ENCODE measurements at places on chromosomes 2 and 18.
A peak's percentile ranks its signal among the peaks of the same experiment; 100 is the strongest.

DNA sequence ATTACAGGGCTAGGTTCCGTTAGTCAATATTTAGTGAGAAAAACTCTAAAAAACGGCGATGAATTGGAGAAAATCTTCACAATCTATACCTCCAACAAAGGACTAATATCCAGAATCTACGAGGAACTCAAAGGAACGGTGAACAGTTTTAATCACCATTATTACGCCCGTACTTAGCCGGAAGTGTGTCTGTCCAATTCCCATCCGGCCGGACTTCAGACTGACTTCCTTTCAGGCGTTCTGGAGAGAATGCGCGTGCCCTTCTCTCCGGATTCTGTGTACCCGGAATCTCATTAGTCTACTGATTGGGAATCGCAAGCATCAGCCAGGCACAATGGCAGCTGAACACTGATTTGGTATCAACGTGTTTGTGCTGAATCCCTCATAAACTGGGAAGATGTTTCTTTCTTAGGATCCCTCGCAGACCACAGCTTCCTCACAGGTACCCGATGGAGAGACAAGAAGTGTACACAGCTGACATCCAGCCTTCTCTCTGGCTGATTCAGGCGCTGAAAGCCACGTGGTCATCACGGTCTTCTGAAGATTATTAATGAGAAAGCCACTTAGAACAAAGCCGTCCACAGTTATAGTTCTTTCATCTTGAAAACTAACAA lies 239.9 kb downstream of the ZNF516 start:
- no peak for DNase-seq

GRCh38 chr2:46775722-46776121 lies 139.9 kb downstream of the MCFD2 start:
- DNase-seq: no peak

DNA sequence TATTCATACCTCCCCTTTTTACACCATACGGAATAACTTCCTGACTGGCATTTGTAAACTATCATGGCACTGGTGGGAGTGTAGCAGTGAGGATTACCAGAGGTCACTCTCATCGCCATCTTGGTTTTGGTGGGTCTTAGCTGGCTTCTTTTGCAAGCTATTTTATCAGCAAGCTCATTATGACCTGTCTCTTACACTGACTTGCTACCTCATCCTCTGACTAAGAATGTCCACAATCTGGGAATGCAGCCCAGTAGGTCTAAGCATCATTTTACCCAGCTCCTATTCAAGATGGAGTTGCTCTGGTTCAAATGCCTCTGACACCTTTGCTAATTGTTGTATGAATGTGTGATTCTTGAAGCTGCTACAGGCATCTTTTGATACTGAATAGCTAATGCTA lies 950.8 kb upstream of the SLC39A10 start:
- no peak for DNase-seq

DNA sequence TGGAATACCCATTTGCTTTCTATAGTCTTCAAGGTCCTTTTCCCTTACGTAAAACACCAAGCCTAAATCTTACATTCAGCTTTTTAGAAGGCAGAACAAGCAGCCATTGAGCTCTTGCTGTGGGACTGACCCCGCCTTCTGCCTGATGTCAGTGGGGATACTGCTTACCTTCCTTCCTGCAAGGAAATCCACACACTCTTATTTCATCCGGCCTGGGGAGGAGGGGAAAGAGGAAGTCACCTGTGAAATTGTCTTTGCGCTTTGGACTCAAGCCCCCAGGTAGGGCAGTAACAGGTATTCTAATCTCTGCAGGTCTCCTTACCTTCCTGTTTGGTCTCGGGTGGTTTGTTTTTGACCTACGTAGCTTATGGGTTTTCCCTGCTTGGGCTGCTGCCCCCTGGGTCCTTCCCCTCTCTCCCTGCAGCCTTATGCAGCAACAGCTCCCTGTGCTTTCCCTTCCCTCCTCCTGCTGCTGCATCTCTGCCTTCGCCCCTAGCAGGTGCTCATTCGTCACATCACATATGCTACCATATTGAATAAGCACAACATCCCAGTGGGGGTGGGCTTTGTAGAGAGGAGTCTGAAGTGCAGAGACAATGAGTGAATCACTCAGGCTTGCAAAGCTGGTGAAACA lies 402.5 kb upstream of the TRIB2 start:
- DNase-seq: no peak

DNA sequence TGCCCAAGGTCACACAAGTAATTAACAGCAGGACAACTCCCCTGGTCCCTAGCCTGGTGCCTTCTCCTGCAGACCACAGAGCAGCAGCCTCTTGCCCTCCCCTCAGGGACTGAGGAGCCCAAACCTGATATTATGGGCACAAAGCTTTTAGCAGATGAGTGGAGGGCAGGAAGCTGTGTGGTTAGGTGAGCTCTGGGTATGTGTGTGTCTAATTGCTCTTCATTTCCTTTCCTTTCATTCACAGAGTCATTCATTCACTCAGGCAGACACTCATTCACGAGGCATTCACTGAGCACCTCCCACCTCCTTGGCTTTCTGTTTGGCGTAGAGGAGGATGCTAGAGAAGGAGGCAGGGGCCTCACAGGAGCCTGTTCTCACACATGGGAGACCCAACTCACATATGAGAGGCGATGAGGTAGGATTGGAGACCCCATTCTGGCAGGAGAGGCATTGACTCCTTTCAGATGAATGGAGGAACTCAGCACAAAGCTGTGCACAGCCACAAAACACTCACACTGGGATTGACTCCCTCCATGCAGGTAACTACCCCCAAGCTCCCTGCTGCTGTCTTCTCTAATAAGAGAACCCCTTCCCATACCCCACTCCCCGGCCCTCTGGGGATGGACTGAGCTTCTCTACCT lies 306.8 kb upstream of the SKOR2 start:
- peak; percentile 1 for DNase-seq

GRCh38 chr18:36848609-36849008 lies 19.7 kb downstream of the KIAA1328 start:
- DNase-seq: no peak

GRCh38 chr2:232528746-232529460 lies 2.9 kb downstream of the CHRND start:
- peak; percentile 33 for DNase-seq

DNA sequence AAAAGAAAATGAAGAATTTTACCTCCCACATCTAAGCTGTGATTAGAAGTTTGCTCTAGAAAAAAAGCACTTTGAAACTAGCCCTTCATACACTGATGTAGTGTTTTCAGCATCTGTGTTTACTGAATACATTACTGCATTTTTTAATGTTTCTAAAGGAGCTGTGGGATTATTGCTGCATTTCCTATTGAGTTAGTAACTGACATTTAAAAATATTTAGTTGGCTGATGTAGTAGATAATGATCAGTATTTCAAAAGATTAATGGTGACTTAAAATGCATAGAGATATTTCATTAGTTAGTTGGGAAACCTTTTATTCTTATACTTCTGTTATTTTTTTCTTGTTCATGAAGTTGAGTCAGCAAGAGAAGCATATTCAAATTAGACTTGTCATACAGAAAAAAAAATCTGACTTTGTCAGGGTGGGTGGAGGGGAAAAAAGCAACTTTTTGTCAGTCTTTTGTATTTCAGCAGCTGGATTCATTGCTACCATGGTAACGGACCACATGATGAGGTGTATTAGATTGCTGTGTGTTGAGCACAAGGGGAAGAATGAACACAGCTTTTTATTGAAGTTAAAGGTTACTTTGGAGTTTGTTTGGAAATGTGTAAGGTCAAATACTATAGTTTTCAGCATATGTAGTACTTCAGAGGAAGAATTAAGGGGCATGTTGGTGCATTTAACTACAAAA lies at the start of gene DTNA:
DTNA (plus strand) TSS at position 549 of the 692 bp plus-strand sequence. CDS start 45,679 bp downstream, outside the sequence.
- no peak for DNase-seq

DNA sequence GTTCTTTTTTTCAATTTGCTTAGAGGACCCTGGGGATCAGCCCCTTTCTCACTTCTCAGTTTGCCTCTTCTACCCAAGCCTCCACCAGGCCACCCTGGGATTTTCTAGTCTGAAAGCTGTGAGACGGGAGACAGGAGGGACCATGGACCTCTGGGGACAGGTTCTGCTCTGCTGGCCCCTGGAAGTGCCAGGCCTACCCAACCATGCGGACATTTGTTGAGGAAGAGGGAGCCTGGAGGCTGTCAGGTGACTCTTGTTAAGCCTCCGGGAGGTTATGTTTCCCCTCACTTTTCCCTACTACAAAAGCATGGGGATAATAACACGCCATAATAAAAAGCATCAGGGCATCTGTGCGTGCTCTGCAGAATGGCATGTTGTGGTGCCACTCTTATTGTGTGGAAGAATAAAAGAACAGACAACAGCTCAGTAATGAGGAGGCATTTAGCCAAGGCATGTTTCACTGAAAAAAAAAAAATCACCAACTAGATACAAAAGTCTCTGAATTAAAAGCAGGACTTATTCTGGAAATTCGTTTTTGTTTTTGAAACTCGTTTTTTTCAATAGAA lies 48.3 kb upstream of the PLA2R1 start:
- DNase-seq: no peak

- DNase-seq: no peak
Observed at GRCh38 chr18:26046419-26047077, 43.9 kb downstream of the SS18 start.

- DNase-seq: peak; percentile 11
Observed at GRCh38 chr18:25235401-25236042, 116.4 kb downstream of the ZNF521 start.

DNA sequence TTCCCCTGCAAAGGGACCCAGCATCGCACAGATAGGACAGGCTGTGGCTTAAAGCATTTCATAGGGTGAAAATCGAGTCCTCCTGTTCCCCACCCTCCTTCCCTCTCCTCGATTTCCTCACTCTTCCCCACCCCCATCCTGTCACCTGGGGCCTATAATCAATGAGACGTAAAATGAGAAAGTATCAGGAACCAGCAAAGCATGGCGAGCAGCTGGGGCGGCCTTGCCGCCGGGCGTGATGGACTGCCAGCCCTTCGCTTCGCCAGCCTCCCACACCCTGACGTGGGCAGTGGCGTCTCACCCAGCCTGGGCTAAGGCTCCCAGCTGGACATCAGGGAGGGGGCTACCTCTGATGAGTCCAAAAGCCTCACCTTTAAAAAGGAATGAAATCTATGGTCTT lies 11.1 kb downstream of the SLC30A3 start:
- peak; percentile 55 for DNase-seq

DNA sequence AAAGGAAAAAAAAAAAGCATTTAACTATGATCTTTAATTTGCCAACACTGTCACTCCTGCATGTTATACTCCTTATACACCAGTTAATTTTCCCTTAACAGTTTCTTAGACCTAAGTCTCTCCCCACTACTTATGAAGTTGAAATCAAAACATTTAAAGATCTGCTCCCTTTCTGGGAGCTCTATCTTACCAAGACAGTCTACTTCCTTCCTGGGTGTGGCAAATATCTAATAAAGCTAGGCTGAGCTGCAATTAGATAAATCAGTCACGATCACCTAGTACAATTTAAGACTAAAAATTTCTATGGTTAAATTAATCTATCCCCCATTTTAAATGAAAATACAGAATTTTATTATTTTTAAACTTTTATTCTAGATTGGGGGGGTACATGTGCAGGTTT lies 33.4 kb downstream of the PUM2 start:
- no peak for DNase-seq

- no peak for DNase-seq
Observed at GRCh38 chr2:133054297-133054696, 384.3 kb upstream of the LYPD1 start.

DNA sequence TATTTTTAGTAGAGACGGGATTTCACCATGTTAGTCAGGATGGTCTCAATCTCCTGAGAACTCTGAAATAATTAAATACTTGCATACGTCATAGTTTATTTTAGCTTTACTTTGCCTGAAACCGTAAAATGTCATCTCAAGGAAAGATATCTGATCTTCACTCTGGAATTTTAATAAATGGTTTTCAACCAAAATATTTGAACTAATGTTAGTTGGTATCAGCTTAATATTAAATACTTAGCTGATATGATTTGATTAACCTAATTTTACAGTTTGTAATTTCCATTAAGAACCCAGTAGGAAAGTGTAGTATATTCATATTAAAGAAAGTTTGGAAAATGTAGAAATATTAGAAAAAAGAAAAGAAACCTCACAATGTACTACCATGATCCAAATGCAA lies 41.4 kb upstream of the STON1 start:
- DNase-seq: no peak

DNA sequence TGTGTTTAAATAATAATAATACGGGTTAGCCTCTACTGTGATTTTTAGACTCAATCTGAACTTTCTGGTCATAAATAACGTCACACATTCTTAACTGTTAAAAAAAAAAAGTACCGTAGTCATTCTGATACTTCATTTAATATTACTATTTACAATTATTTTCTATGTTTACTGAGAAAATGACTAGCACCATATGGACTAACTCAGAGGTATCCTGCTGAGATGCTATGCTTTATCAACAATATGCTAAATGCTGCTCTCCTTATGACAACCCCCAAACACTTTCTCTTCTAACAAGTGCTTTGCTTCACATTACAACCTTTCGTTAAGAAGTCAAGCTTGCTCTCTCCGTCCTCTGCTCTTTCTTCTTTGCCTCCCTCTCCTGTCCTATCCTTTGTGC lies 182.1 kb downstream of the AFF3 start:
- DNase-seq: no peak

DNA sequence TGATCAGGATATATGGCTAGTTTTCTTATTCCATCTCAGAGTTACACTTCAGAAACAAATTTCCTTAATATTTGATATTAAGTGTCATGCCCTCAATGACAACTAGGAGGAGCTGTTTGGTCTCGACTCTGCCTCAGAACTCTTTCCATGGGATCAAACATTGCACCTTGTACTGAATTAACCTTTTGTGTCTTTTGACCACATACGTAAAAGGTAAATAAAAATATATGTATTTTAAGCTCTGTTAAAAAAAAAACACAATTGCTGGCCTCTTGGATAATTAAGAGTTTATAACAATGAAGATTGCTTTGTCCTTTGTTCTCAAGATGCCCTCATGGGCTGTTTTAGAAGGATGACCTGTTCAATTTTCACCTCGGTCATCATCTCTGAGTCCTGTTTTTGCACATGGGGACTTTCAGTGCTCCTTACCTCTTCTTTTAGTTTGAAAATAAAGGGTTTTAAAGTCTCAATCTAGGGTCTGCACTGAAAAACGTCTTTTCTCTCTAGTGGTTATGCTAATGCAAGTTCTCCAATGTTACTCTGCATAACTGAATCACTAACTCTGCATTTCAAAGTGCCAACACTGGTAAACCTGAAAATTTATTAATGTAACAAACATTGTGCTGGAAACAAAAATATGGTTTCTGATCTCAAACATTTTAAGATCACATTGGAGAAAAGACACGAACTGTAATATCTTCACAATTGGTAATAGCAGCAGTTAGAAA lies 18.8 kb upstream of the FN1 start:
- DNase-seq: peak; percentile 33

DNA sequence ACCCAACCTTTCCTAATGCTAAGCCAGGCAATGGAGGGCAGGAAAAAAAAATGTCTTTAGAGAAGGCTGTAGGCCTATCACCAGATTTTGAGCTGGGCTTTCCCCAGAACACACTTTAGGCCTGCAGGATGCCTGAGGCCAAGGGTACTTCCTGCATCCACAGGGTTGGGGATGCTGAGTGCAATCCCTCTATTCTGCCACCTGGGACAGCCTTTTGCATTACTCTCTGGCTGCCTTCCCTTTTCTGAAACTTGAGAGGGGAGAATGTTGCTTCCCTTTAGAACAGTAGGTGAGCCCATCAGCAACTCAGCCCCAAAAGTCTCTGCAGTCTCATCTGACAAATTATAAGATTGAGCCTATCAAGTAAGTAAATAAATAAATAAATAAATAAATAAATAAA lies 195.2 kb downstream of the SLC8A1 start:
- DNase-seq: peak; percentile 55

Measured in OCI-LY7 (cell line).